Keratinocyte (primary cell): ENCODE measurements at places on chromosomes 5 and 9.

GRCh38 chr9:1748407-1748806 is 266.7 kb upstream of the SMARCA2 start:
- no peak for DNase-seq

- no peak for DNase-seq
These were observed 68.5 kb downstream of the RICTOR start for GRCh38 chr5:39005566-39006232.

DNA sequence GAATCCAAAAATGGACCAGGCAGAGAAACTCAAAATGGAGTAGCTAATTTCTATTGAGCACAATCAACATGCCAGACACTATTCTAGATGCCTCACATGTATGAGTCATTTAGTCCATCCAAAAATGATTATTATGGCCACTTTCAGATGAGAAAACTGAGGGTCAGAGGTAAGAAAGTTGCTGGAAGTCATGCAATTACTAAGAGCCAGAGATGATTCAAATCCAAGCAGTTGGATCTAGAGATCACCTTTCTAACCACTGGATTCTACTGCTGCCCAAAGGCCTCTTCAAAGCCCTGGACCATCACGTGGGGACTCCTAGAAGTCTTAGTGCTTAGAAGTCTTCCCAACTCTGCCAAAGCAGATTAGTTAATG is 51.8 kb upstream of the HMHB1 start:
- no peak for DNase-seq

DNA sequence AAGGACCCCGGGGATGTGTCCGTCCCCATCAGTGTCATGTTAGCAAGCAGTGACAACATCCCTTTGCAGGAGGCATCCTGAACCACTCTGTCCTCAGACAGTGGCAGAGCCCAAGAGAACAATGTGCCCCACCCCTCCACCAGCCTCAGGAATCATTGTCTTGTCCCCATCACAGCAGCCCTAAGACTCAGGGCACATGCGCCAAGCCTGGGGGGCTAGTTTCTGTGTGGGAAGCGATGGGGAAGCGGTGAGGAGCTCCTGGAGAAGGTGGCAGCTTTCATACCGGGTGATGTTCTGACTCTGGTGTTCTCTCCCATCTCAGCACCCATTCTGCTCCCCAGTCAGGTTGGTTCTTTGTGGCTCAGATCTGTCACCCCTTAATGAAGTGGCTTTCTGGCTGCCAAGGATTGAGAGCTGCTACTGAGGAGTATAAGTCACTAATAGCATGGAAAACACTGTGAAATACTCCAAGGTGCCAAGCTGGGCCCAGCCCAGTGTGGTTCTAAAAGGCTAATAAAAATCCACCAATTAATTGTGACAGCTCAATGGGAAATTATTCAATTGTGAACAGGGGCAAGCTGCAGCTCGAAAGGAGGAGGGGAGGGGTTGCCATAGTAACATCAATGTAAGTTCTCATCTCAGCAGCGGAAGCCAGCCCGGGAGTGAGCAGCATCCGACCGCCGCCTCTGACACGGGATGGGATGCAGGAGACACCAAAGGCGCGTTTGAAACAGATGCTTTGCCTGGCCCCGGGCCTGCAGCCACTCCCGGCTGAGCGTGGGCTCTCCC is 4.7 kb downstream of the QRFP start:
- DNase-seq: no peak

DNA sequence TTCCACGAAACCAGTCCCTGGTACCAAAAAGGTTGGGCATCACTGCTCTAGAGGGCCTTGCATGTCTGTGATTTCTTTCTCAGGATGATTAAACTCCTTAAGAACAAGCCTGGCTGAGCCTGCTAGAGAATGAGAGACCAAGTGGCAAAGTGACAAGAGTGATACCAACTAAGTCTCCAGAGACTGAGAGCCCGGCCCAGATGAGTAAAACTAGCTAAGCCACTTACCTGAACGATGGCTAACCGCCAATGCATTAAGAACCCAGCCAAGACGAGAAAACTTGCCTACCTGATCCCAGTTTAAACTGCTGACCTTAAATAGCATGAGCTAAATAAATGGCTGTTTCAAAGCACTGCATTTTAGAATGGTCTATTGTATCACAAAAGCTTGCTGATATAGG is 5.6 kb upstream of the CCDC152 start:
- DNase-seq: no peak

GRCh38 chr5:111779922-111780292 is 22.9 kb upstream of the NREP start:
- no peak for DNase-seq

- DNase-seq: no peak
These were observed 50.1 kb downstream of the OXCT1 start for GRCh38 chr5:41820150-41820549.

DNA sequence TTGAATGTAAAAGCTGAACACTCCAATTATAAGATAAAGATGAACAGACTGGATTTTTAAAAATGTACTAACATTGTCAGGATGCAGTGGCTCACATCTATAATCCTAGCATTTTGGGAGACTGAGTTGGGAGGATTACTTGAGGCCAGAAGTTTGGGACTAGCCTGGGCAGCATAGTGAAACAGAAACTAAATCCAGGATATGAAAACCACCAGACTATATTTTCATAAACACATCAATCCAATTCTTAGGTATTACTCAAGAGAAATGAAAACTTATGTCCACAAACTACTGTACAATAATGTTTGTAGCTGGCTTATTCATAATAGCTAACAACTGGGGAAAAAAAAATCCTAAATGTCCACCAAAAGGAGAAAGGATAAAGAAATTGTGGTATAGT is 26.8 kb upstream of the NAA35 start:
- no peak for DNase-seq

GRCh38 chr5:110268985-110269384 is 457.5 kb downstream of the TMEM232 start:
- DNase-seq: no peak

DNA sequence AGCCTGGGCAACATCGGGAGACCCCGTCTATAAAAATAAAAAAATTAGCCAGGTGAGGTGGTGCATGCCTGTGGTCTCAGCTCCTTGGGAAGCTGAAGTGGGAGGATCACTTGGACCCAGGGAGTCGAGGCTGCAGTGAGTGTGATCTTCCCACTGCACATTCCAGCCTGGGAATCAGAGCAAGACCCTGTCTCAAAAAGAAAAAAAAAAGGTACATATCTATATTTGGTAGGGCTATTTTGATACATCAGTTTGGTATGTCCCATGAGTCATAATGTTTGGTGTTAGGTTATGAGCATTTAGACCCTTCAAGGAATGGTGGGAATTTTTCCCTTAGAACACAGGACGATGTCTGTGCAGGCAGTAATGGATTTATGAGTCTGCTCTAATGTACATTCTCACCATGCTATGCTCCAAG is 55.3 kb upstream of the POU4F3 start:
- peak; percentile 86 for DNase-seq

DNA sequence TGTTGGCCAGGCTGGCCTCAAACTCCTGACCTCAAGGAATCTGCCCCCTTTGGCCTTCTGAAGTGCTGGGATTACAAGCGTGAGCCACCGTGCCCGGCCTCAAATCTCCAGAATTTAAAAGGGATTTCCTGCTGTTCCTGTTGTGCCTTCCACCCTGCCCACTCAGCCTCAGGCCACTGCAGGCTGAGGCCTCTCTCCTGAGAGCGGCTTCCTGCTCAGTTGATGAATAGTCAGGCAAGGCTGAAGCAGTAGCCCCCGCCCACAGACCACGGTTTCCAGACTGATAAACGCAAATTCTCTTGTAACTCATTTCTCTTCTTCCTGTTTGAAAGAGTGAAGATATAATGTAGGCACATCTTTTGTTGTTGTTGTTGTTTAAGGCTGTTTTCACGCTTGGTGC is 127.0 kb upstream of the PLCXD3 start:
- no peak for DNase-seq

DNA sequence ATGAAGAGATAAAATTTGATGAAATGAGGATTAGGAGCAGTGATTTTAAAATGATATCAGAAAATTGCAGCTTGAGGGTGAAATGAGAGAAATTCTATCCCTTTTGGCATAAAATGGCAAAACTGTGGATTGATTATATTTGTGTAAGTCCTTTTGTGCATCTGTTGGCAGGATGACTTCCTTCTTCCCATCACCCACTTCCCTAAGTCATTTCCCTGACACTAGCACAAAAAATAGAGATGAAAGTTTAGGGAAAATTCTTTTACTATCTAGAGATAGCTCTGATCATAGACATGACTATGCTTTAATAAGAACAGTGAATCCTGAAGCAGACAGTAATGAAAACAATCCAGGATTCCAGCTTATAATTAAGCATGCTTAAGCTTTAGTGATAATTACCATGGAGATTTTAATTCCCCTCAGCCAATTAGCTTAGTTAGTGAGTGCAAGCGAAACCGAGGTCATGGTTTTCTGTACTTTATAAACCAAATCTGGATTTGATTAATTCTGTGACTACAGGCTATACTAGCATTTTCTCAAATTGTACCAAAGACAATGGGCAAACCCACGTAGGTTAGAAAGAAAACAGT is 163.6 kb upstream of the TARS1 start:
- DNase-seq: no peak

- no peak for DNase-seq
These were observed 166.6 kb upstream of the HCN1 start for GRCh38 chr5:45862763-45863162.

DNA sequence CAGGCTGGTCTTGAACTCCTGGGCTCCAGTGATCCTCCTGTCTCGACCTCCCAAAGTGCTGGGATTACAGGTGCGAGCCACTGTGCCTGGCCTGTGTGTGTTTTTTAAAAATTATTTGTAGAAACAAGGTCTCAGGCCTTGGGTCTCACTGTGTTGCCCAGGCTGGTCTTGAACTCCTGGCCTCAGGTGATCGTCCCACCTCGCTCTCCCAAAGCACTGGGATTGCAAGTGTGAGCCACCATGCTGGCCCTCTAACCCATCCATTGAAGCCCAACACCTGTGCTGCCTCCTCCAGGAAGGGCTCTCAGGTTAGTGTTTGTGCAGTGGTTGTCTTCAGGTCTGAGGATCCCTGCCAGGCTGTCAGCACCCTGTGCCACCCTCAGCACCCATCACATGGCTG is 56.6 kb downstream of the CXXC5 start:
- no peak for DNase-seq

DNA sequence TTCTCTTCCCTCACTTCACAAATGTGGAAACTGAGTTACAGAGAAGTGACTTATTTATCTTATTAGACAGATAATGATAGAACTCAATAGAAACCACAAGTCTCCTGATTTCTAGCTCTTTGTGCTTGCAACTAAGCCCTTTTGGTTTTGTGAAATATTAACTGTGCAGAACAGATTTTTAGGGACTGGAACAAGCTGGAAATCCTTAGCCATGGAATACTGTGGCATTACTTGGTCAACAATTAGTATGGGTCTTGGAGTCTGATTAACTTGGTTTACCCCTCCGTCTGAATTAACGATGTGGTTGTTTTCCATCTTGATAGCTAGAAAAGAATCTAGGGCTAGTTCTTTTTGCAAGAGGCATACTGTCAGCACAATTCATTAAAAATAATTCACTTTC is 584 bp upstream of the KLF9 start:
- DNase-seq: no peak

DNA sequence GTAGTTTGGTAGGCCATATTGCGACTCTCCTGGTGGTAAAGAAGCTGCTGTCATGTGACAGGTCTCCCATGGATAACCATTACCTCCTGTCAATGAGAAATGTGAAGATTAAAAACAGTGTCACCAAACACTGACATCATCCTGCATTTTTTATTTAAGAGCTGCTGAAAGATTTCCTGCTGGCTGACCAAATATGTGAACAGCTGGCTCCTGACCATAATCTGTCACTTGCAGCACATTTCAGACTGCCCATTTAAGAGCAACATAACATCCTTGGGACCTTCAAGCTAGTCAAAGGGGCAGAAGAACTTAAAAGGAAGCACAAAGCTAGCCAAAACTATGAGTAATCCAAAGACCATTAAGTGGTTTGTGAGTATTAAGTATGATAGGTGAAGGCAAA is 288.0 kb downstream of the IZUMO3 start:
- DNase-seq: no peak

DNA sequence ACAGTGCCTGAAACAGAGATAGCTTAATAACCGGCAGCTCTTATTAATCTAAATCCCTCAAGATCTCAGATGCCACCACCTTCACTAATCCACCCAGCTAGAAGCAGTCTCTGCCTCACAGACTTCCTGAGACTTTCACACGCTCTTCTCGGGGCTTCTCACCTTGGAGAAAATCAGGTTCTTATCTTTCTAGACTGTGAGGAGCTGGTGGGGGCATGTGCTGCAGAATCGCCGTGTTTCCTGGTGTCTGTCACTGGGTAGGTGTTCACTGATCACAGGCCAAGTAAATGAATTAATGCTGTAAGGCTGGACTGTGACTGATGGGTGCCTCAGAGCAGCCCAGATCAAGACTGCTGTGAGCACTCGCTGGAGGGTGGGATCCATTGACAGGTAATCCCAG is 101.7 kb downstream of the PSD2 start:
- no peak for DNase-seq

GRCh38 chr5:161406880-161407279 is 139.6 kb downstream of the GABRB2 start:
- DNase-seq: no peak

GRCh38 chr5:87401626-87402025 is 11.1 kb downstream of the CCNH start:
- no peak for DNase-seq

- no peak for DNase-seq
These were observed 1033.4 kb downstream of the TLE4 start for GRCh38 chr9:80605129-80605528.

DNA sequence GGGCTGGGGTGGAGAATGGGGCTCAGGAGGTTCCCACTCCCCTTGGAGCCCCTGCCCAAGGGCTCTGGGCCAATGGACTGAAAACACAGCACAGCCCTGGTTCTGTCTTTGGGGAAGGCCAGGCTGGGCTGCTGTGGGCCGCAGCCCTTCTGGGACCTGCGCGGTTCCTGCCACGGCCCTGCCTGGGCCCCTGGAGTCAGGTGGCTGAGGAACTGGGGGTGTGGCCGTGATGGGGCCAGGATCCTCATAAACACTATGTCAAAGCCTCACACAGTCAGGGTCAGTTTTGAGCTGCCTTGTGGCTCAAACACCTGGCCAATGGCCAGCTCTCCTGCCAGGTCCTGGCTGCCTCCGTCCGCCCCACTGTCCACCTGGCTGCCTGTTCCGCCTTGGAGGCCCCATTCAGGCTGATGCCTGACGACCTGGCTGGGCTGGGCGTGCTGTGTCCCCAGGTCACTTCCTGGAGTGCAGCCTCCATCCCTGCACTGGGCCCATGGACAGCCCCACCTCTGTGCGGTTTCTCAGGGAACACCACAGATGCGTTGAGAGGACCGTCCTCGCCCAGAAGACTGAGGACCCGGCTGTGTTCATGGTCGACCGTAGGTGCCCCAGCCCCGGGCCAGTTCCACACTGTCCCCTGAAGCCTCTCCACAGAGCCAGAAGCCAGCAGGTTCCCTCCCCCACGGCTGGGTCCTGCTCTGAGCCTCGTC is 27.5 kb downstream of the PAEP start:
- DNase-seq: no peak

GRCh38 chr5:72018143-72018803 is 89.0 kb upstream of the MAP1B start:
- DNase-seq: peak; percentile 26

DNA sequence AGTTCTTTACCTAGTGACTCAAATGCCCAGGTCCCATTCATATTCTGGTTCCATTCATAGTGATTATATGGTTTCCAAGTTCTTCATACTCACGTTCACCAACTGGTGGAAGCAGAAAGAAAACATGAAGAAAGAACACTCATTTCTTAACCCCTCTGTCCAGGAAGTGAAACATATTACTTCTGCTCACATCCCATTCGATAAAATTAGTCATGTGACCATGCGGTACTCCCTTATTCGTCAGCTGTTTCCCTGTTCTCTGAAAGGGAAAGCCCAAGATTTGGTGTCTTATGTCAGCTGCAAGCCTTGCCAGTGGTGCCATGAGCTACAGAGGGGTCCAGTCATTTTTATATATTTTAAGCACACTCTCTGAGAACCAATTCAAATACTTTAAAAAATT is 387.0 kb upstream of the DMAC1 start:
- DNase-seq: no peak
